ENCODE measurements at places on chromosomes 1 and 21.

DNA sequence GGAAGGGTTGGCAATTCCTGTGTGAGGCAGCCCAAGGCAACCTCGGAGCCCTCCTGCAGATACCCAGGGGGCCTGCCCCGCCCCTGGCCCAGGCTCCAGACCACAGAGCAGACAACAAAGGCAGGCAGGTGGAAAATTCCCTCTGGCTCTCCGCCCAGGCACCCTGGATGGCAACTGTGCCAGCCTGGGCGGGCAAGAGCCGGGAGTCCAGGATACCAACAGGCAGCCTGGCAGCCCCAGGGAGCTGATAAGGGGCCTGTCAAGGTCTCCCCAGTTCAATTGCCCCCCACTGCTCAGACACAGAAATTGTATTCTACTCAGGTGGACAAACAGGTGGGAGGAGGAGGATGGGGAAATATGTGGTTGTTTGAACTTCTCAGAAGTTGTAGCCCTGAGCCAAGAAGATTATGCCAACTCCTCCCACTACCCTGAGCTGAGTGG, 15.4 kb upstream of the GPR37L1 start:
- no peak for DNase-seq

DNA sequence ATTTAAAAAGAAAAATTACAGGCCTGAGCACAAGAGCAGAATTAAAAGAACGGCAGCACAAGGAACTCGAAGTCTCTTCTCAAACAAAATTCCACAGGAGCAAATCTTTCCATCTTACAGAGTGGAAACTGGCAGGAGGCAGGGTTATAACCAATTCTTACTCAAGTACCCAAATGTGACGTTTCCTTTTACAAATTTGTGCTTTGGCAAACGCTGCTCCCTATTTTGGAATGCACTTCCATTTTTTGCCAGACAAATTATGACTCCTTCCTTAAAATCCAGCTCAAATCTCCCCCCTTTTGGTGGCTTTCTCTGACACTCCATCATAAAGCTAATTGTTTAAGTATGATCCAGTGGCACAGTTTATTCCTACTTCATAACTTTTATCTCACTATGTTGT, 7.8 kb downstream of the ERI3 start:
- DNase-seq, result no peak

DNA sequence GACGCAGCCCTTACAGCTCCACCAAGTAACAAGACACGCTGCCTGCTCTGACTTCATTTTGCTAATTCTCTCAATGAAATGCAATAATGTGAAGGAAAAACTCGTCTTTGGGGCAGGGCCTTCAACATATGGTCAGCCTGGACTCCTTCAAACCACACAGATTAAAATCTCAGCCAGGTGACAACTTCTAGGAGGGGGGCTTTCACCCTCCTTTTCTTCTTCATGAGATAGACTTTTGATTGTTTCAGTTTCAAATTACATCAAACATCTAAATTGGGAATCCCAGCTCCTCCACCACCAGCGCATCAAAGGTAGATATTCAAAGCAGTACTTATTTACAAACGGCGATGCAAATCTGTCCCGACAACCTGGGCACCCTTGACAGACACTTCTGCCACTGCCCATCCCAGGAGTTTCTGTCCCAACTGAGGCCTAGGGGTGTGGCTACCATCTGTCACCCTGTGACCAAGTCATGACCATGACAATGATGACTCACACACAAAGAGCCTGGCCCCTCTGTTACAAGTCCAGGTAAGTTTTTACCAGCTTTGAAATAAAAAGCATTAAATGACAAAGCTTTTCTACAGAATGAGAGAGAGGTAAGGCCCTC, 29.7 kb downstream of the SSBP3 start:
- DNase-seq, result no peak

DNA sequence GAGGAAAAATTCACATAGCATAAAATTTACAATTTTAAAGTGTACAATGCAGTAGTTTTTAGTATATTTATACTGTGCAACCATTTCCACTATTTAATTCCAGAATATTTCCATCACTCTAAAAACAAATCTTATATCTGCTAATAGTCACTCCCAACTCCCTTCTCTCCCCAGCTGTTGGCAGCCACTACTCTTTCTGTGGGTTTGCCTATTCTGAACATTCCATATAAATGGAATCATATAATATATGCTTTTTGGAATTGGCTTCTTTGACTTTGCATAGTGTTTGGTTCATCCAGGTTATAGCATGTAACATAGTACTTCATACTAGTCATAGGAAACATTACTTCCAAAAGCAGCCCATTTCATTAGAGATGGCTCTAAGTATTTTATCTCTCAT, 25.0 kb upstream of the TMEM39B start:
- no peak for DNase-seq

DNA sequence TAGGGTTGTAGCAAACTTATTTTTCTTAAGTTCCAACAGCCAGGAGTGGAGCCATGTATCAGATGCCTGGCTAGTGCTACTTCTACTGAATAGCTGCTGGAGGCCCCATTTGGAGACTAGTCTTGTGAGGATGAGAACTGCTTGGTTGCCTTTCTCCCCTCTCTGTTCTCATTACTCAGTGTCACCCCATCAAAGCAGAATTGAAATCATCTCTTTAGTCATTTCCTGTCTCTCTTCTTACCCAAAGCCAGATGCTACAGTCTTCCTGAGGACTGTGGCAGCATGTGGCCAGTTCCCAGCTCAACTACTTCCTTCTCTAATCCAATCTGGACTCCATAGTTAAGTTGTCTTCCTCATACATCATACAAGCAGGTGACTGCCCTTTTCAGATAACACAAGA, 197.5 kb downstream of the BRINP2 start:
- DNase-seq, result no peak

- DNase-seq, result no peak
These were observed 35.2 kb downstream of the SYT6 start for GRCh38 chr1:114118351-114118990.

DNA sequence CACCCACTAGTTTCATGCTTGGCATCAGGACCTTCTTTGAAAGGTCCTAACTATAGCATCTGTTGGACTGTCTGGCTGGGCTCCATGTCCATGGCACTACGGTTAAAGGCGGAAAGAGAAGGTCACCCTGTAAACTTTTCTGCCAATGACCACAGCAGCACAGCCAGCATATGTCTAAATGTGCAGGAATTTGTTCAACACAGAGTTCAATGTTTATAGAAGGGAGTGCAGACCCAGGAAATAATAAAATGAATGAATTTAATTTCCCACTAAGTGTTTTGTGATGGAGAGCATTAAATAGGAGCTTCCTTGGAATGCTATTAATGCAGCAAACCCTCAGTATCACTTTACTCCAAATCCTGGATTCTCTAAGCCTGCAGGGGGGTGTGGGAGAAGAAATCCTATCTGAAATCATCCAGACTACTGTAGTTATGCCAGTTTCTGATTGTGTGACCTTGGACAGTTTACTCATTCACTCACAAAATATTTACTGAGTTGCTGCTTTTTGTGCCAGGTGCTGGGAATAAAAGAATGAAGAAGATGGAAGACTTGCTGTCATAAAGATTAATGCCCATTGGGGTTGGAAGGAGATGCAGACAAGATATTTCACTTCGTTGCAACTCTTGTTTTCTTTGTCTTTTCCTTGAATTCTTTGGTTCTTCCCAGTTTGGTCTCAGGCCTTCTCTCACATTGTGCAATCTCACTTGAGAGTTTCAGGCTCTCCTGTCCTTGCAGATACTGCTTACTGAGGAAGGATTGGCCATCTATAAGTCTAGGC, 195.0 kb downstream of the ROR1 start:
- no peak for DNase-seq

GRCh38 chr1:3718764-3719163, 33.5 kb upstream of the CCDC27 start:
- no peak for DNase-seq

DNA sequence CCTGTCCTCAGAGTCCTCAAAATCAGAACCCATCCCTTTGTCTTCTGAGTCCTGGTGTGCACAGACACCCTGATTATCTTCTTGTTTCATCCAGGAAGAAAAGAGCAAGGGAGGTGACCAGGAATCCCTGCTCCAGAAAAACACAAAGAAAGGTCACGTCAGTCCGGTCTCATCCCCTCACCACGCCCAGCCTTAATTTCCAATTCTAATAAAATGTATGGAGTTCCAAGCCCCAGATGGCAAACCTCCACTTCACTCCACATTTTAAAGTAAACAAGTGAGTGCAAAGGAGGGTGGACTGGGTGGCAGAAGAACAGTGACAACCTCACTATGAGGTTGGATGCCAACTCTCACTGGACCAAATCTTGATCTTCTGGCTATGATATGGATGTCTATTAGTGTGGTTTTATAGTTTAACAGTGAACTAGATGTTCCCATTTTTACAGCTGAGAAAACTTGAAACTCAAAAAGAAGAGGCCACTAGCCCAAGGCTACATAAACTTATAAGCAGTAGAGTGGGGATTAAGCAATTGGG, 22.0 kb downstream of the ZNF697 start:
- no peak for DNase-seq

DNA sequence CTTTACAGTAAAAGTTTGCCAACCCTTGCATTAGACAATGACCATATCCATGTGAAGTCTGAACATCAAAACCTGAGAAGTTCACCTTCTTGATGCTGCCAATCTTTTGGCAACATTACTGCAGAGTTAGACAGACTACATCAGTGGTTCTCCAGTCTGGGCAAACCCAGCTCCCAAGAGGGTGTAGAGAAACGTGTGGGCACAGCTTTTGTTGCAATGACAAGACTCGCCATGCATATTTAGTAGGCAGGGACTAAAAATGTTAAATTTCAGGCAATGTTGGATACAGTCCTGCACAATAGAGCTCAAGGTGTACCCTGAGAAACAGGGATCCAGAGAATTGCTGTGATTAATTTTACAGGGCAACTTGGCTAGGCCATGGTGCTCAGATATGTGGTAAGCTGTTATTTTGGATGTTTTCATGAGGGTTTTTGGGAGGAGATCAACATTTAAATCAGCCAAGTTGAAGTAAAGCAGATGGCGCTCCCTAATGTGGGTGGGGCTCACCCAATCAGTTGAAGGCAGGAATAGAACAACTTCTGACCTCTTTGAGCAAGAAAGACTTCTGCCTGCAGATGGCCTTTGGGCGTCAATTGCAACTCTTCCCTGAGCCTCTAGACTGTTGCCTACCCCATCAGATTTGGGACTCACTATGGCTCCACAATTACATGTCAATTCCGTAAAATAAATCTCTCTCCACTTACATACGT, 37.6 kb upstream of the CLDN14 start:
- no peak for DNase-seq

GRCh38 chr1:193338194-193338593, 151.8 kb upstream of the B3GALT2 start:
- DNase-seq, result no peak

- DNase-seq, result peak; percentile 21
These were observed 856.3 kb upstream of the B3GALT2 start for GRCh38 chr1:194042736-194043135.

GRCh38 chr1:230090194-230090711, 23.2 kb downstream of the GALNT2 start:
- DNase-seq, result no peak

GRCh38 chr1:245213066-245213831, 58.5 kb downstream of the KIF26B start:
- no peak for DNase-seq

- no peak for DNase-seq
These were observed 28.5 kb upstream of the LRRC8C start for GRCh38 chr1:89604414-89604735.

DNA sequence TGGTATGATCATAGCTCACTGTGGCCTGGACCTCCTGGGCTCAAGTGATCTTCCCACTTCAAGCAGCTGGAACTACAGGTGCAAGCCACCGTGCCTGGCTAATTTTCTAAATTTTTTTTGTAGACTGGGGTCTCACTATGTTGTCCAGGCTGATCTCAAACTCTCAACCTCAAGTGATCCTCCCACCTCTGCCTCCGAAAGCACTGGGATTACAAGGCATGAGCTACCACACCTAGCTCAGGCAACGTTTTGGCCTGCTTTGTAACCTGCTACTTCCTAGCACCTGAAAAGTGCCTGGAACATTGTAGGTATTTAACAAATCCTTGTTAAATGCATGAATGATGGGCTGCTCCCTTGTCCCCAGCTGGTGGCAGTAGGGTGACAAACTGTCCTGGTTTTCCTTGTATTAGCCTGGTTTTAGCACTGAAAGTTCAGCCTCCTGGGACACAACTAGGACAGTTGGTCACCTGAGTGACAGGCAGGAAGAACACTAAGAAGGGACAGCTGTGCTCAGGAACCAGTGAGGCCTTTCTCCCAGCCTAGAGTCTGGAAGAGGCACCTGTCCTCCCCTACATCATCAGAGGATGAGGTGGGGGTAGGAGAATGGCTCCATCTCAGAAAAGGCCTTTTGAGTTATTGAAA, 88.5 kb upstream of the CD34 start:
- no peak for DNase-seq

DNA sequence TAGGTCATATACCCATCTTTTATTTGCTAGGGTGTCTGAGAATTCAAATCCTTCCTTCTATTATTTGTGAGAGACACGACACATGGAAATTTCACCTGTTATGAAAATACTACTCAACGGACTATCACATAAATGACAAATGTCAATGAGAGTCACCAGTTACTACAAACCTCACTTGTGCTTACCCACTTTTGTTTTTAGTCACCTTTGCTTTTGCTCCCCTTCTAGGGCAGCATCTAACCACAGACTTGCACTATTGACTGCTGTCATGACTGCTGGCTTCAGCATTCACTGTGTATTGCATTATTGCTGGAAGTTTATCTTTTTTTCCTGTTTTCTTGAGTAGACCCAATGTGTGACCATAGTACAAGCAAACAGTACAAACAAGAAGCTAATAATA, 1048.0 kb downstream of the PLA2G4A start:
- DNase-seq, result no peak

DNA sequence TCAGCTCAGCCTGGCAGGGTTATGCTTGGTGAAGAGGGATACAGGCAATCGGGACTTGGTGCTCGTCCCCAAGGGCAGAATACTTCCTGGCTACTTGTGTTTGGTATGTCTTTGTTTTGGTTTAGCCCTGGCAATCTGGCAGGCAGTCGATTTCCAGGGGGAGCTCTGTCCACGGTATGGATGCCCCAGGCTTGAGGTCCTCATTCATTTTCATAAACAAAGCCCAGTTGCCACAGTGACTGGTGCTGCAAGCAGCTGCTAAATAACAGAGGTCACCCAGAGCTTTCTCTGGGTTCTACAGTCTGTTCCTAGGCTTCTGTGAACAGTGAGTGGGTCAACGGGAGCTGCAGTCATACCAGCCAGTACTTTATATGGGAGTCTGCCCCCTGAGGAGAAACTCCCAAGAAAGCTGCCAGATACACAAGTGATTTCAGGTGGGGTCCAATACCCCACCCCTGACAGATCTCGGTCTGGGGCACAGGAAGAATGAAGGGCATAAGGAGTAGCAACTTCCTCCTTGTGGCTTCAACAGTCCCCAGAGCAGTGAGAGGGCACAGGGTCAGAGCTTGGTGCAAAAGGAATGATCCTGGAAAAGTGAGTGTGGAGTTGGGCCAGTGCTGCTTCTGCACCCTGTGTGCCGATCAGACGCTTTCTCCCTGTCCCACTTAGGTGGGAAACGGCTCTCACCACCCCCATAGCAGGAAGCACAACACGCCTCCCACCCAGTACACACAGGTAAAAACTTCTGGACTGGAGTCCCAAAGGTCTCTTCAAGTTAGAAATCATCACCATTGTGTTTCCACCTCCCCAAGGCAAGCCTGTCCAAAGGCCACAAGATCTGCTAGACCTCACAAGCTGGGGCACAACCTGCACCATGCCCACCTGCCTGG, 55.5 kb downstream of the TGFBR3 start:
- no peak for DNase-seq

- DNase-seq, result no peak
These were observed 13.6 kb downstream of the SLC26A9 start for GRCh38 chr1:205929496-205930194.

GRCh38 chr1:160664573-160665051, 17.8 kb upstream of the SLAMF1 start:
- no peak for DNase-seq

GRCh38 chr1:63411066-63411465, 43.6 kb downstream of the ALG6 start:
- no peak for DNase-seq
